ENCODE measurements at places on chromosomes 7 and 10. TPM values are rescaled to one million over a fixed set of nuclear protein-coding genes. Genes with fewer than 3 reads are reported as not detected.
A peak's percentile ranks its signal among the peaks of the same experiment; 100 is the strongest.

- H3K4me1 ChIP-seq: peaks cover 61% of the 10 kb centered on the region
- no peaks in the 10 kb centered on the region for H3K27me3 ChIP-seq
- peak; percentile 87 for DNase-seq
- H3K27ac ChIP-seq: peak overlapping the region; percentile 93
- no peak overlapping the region for H3K4me3 ChIP-seq
Observed at GRCh38 chr10:74924251-74924963, 98.0 kb downstream of the KAT6B start.

Gene FAM237B
- total RNA-seq: not detected

- H3K27ac ChIP-seq: no peak overlapping the region
- no peaks in the 10 kb centered on the region for H3K27me3 ChIP-seq
- H3K4me3 ChIP-seq: no peak overlapping the region
- H3K36me3 ChIP-seq: no peaks in the 10 kb centered on the region
- no peak for DNase-seq
- H3K4me1 ChIP-seq: no peaks in the 10 kb centered on the region
Observed at GRCh38 chr10:70773461-70773860, 11.7 kb downstream of the TBATA start.

DNA sequence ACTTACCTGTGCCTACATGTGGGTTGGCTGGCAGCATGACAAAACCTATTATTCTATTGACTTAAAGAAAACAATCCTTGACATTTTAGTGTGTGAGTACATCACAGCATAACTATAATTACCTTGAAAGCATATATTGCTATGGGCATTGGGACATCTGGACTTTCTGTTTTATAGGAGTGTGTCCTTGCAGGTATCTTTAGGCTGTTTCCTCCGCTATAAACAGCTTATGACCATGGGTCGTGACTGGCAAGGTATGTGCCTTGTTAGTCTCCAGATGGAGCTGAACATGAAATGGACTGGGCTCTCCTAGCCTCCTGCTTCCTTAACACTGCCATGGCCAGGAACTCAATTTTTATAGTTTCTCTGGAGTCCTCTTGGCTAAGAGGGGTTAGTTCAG lies 317.4 kb upstream of the COBL start:
- H3K4me1 ChIP-seq: no peaks in the 10 kb centered on the region
- DNase-seq: no peak
- H3K4me3 ChIP-seq: no peak overlapping the region
- no peaks in the 10 kb centered on the region for H3K36me3 ChIP-seq

- H3K36me3 ChIP-seq: no peaks in the 10 kb centered on the region
- H3K27ac ChIP-seq: no peak overlapping the region
- H3K4me3 ChIP-seq: no peak overlapping the region
- no peak for DNase-seq
- H3K27me3 ChIP-seq: no peaks in the 10 kb centered on the region
- no peaks in the 10 kb centered on the region for H3K4me1 ChIP-seq
Observed at GRCh38 chr7:57423768-57424167, 26.2 kb upstream of the ZNF716 start.

Data from SJSA1 (cell line).